ENCODE measurements at places on chromosomes 16 and 17. TPM values are rescaled to one million over a fixed set of nuclear protein-coding genes. Genes with fewer than 3 reads are reported as not detected.

The PIMREG gene
- total RNA-seq = 24.9 TPM

The KRT36 gene
- not detected for total RNA-seq

The ITGAL gene
- total RNA-seq = 527 TPM

The SLC16A13 gene
- total RNA-seq = 19.5 TPM

Measured in T-helper 2 cell treated with Interferon-gamma antibody and Interleukin-4, amounts not matched to agents 100 ng/mL and 5 ng/mL, for 36 hours (primary cell).